Cortex of kidney (tissue), 1 donor: ENCODE measurements at places on chromosomes 3 and 15.

- DNase-seq: no peak
These were observed 389.9 kb upstream of the RGMA start for GRCh38 chr15:93478947-93479346.

DNA sequence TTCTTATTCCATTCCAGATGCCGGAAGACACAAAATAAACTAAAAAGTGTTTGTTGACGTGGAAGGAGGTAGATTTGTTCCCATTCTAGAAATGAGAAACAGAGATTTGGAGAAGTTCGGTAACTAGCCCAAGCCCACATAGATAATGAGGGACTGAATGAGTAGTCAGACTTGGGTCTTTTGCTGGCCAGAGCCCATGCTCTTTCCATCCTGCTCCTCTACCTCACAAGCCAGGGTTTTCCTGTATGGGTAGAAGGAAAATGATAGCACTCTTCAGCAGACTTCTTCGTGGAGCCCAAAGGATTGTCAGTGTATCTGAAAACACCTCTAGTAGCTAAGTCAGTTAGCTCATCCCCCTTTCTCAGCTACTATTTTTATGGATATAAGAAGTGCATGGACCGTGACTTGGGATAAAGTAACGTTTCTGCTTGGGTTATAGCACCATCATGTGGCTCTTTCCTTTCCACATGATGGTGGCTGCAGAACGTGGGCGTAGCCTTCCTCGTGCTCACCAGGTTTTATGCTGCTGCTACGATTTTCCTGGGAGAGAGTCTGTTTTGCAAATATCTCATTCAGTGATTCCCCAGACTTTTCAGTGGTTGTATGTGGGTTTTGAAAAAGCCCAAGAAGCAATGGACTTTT, 84.6 kb downstream of the DGKG start:
- no peak for DNase-seq

- DNase-seq: no peak
These were observed 62.2 kb upstream of the RGMA start for GRCh38 chr15:93150910-93151881.

DNA sequence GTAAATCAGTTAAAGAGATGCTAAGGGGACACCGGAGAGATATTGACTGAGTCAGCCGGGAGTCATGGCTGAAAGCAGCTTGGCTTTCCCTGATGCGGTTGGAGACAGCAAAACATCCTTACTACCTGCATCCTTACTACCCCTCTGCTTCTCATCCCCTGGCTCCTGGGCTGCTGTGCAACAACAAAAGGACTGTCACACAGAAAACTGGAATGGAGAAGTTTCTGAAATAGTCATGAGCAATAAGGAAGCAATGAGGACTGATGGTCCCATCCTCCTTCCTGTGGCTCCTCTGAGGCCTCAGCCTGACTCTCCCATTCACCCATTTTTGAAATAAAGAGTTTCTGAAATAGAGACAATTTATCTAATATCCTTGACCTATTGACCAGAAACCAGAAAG, 1.1 kb downstream of the HCLS1 start:
- no peak for DNase-seq

- DNase-seq: no peak
These were observed 231.0 kb upstream of the THRB start for GRCh38 chr3:24725514-24726255.

DNA sequence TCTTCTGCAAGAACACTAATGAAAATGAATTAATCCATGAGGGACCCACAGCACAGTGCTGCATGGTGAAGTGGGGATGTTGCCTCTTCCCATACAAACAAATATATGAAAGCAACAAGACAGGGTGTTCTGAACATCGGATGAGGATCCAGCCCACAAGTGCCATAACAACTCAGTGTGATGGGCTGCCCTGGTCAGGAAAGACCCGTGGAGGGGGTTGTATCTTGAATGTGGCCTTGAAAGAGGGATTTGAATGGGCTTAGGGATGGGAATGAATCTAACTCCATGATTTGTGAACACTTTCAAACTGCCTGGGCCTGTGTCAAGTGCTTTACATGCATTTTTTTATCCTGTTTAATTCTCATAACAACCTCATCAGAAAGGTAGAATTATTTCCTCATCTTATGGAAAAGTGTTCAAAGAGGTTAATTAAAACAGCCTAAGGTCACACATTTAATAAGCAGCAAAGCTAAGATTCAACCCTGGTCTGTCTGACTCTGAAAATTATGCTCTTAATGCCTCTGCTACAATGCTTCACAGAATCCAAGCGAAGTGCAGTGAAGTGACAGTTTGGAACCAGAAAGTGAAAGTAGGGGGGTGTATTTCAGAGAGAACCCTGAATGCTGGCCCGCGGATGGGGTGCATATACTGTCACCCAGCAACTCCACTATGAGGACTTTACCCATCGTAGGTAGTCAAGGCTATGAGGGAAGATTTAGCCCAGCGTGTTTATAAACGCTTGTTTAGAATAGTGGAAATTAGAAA, 65.6 kb upstream of the HEG1 start:
- DNase-seq: no peak

DNA sequence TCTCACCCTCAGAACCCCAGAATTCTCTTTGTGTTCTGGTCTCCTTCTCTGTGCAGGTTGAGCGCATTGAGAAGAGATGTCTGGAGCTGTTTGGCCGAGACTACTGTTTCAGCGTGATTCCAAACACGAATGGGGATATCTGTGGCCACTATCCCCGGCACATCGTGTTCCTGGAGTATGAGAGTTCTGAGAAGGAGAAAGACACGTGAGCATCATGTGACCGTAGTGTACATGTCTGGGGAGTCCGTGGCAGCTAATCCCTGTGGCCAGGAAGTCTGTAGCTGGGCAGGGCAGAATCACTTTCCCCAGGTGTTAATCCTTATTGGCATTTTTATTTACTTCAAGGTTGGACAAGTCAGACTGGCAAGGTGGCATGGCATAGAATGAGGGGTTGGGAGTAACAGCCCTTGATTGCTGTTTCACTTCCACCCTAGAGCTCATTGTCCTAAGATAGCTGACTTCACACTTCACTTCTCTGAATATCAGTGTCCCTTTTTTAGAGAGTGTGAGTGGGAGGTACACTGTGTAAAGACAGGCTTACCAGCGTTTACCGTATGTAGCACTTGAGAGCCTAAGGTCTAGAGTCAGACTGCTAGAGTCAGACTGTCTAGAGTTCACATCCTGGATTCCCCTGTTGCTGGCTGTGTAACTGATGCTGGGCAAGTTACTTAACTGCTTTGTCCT, 4.4 kb downstream of the MTMR14 start:
- DNase-seq: no peak

DNA sequence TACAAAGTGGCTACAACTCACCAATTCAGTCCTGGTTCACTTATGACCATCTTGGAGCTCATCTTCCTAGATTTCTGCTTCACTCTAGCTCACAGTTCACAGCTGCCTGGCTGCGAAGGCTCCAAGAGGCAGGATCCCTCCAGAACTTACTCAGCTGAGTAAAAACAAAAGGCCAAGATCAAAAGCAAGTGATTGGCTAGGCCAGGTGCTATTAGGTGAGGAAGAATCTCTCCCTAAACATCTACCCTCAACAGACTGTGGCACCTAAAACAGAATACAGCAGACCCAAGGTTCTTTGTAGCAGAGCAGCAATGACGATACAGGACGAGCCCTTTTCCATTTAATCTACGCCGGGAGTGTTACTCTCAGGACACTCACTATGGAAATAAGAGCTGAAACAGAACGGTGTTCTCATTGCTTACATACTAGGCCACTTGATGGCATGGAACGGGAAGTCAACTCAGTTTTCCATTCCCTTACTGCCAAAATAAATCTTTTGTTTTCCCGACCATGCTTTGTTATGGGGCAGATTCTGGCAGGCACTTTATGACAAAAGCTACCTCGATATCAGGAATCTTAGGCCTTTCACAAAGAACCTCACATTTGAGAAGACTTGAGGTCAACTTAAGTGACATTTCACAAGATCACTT, 901 bp downstream of the ICE2 start:
- no peak for DNase-seq

DNA sequence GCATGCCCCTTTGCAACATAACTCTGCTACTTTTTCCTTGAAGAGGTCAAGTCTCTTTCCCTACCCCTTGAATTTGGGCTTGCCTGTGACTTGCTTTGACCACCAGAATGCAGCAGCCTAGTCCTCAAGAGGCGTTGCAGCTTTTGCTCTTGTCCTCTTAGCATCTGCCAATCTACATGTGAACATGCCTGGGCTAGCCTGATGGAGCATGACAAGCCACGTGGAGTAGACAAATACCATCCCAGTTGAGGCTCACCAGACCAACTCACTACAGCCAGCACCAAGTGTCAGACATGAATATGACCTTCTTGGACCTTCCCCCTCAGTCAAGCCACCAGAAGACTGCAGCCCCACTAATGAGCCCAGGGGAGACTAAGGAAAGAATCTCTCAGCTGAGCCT, 32.9 kb downstream of the AMOTL2 start:
- no peak for DNase-seq

- no peak for DNase-seq
These were observed 144.1 kb downstream of the FEZF2 start for GRCh38 chr3:62229211-62229610.

- no peak for DNase-seq
These were observed 539.1 kb downstream of the EDEM1 start for GRCh38 chr3:5726621-5727020.

DNA sequence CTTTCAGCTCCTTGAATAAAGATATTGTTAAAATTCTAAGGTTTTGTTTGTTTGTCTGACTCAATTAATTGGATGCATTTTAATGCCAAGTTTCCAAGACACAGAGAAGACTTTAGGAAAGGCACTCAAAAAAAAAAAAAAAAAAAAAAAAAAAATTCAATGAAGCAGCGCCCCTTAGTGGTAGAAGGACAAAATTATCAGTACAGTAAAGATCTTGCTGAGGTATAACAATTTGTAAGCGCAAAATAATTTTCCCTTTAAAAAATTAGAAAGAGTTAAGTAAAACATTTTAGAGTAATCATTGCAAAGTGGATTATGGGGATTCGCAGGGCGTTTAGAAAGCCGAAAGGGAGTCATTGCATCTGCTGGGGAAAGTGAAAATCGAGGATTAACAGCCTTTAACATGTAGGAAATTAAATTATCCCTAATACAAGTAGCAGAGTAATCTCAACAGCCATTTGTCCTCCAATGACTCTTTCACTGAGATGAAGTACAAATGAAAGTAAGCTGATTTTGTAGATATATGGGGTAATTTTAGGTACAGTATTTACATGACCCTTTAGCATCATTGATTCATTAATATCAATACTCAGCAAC, 5.8 kb upstream of the DIS3L start:
- no peak for DNase-seq

GRCh38 chr15:74311734-74312444, 55.6 kb downstream of the CYP11A1 start:
- no peak for DNase-seq

DNA sequence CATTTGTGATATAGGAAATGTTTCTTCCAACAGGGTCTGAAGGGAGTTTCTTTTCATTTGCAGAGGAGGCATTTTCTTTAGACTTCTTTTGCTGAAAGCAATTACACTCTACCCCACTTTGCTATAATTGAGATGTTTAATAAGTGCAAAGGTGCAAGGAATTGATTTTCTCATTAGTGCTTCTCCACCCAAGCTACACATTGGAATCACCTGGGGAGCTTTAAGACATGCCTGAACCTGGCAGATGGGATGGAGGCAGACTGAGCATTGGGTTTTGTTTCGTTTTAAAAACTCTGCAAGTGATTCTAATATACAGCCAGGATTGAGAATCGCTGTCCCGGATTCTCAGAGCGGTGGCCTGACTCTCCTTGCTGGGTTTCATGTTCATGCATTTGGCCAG, 52.1 kb downstream of the MYZAP start:
- DNase-seq: no peak

DNA sequence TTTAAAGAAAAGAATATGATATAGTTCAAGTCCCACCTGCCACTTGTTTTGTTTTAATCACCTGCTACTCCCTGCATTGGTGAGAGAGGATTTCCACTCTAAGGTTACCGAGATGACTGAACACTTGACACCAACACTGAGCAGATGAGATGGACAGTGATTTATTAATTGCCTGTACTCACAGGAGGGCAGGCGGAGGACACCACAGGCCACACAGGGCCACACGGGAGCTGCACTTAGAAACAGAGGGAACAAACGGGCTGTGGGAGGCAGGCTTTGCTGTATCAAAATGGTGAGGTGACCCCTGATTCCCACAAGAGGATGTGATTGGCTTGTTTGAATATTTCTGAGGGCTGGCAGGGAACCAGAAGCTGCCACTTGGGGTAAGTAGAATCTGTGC, 10.8 kb downstream of the MINAR1 start:
- DNase-seq: no peak

- DNase-seq: no peak
These were observed 75.5 kb downstream of the RBPMS2 start for GRCh38 chr15:64699751-64700388.

- DNase-seq: no peak
These were observed 695.4 kb downstream of the FHIT start for GRCh38 chr3:60555686-60556354.

- DNase-seq: peak; percentile 33
These were observed 1.9 kb upstream of the NLGN1 start for GRCh38 chr3:173395412-173396181.

DNA sequence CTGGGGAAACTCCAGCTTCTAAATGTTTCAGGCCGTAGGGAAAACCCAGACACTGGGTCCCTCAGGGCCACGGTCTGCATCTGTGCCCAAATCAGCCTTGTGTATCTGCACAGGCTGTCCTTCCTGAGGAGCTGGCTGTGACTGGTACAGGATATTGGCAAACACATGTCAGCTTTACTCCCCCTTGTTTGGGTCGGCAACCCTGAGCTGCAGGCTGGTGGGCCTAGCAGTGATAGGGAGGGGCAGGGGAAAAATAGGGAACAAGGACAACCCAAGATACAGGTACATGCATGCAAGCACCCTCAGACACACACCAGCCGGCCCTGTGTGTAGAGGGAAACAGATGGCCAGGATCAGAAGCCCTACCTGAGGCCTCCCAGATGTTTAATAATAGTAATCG, 28.7 kb upstream of the HCN4 start:
- no peak for DNase-seq

DNA sequence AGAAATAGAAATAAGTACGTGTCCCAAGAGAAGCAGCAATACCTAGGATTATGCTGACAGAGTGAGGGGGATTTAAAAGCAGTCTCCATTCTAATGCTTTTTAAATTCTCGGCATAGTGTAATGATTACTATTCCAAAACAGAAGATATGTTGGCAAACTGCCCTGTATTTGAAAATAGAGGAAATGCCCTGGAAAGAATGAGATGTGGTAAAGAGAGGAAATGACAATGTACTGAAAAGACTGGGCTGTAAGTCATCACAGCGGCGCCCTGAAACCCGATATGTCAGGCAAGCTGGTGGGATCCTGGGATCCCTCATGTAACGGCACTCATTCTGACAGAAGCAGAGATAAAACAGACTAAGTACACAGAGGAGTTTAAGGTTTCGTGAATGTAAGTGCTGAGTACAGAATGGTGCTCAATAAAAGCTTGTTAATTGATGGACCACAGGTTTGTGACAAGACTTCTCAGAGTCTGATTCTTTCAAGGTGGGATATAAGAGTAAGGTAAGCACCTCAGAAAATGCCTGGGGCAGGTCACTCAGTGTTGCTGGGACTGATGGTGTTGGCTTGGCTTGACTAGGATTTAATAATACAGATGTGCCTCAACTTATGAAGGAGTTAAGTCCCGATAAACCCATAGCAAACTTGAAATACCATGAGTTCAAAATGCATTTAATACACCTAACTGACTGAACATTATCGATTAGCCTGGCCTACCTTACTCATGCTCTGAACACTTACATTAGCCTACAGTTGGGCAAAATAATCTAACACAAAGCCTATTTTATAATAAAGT, 91.4 kb downstream of the NFKBIZ start:
- no peak for DNase-seq

GRCh38 chr3:4751502-4752101, 227.6 kb upstream of the BHLHE40 start:
- DNase-seq: no peak

GRCh38 chr15:91380114-91380513, 280.1 kb downstream of the SV2B start:
- DNase-seq: no peak
